ENCODE measurements at places on chromosomes 1 and 21. TPM values are rescaled to one million over a fixed set of nuclear protein-coding genes. Genes with fewer than 3 reads are reported as not detected.

DNA sequence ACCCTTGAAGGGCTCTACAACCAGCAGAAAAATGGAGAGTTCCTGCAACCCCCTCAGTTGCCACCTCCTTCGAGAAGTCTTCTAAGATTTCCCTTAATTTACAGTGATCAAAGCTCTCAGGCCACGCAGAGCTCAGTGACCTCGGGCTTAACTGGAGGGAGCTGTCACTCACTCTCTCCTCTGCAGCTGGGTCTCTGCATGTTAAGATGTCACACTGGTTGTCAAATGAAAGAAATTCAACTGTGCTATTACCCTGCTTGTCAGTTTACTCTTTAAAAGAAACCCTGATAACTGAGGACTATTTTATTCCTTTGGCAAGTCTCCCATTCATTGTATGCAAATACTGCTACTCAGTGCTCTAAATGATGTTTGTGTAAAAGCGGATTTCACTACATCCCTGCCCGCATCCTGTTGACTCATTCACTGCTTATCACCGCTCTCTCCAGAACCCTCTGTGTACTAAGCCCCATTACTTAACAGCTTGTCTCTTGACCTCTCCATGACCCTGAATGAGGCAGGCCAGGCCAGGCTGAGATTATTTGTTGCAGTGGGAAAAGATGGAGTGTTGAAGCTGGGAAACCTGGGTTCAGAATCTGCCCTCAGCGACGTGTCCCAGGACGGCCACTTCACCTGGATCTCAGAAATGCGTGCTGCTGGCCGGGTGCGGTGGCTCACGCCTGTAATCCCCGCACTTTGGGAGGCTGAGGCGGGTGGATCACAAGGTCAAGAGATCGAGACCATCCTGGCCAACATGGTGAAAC, 13.7 kb downstream of the DHRS3 start:
- peak; percentile 97 for DNase-seq

DNA sequence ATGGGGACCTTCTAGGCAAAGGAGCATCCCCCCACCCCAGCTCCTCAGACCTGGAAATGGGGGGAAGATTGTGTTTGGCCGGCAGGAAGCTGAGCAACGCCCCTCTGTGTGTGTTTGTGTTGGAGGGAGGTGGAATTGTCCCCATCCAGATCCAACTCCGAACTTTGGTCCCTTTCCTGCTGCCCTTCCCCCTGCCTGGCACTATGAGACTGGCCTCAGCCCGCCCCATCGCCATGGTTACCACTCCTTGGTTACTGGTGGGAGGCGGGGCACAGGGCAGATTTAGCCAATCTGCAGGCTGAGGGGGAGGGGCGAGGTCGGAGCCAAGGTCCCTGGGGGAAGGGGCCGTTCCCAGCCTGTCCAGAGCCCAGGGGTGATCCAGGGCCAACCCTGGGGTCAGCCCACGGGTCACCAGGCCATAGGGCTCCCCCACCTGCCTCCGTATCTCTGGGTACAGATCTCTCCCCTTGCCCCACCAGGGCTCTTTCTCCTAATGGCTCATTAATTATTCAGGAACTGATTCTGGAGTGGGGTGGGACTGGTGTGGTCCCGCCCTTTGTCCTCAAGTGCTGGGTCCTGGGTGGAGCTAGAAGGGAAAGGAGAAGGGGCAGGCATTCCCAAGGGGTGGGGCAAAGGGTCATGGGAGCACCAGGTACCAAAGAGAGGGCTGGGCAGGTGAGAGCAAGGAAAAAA, 15.2 kb downstream of the PTPRF start:
- peak; percentile 41 for DNase-seq

GRCh38 chr1:169574336-169574735, 11.9 kb downstream of the F5 start:
- DNase-seq = peak; percentile 27

- no peak for DNase-seq
Measured at GRCh38 chr1:195568389-195568788, 1039.9 kb downstream of the KCNT2 start.

Gene NTMT2
- total RNA-seq = not detected

Data from PC-3 (cell line).